ENCODE measurements at places on chromosomes 16 and 17.

DNA sequence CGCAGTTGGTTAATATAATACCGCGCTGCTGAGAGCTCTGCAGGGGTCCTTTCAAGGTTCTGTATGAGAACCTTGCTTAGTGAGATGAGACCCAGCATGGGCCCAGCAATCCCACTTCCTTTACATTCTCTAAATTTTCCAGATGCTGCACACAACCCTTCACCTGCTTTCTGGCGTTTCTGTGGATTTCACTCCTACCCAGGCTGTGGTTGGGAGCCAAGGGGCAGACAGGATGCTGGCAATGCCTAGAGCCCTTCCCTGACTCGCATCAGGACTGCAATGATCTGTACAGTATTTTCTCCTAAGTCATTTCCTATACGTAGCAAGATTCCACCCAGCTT is 10.1 kb upstream of the PIPOX start:
- DNase-seq = no peak

DNA sequence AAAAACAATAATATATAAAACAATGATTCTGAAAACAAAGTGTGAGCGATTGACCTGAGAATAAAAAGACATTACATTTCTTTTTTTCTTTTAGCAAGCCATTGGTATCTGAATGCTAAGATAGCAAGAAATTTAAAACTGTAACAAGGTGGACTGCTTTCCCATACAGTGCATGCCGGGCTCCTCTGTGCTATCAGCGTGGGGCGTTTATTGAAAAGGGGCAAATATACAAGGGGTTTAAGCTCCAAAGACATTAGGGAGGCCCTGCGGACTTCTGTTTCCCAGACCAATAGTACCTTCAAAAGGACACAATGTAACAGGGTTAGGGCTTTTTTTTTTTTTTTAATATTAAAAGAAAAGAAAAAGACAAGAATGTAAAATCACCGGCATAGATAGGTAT is 261.3 kb downstream of the ZFHX3 start:
- DNase-seq = no peak

GRCh38 chr16:83653785-83654184 is 154.0 kb upstream of the HSBP1 start:
- no peak for DNase-seq

GRCh38 chr16:15538507-15538906 is 104.1 kb downstream of the BMERB1 start:
- no peak for DNase-seq

DNA sequence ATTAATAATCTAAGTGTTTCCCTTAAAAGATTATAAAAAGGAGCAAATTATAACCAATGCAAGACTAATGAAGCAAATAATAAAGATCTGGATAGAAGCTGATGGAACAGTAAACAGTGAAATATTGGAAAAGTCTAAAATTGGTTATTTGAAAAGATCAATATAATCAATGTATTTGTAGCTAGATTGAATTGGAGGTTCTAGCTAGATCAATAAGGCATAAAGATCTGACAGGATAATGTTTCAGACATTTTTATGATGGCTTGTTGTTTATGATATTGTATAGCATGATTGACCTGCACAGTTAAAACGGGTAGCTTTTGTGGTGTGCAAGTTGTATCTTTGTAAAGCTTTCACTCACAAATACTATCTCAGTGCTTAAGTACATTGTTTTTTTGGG is 245.3 kb downstream of the BCAS3 start:
- no peak for DNase-seq

All from right forelimb (tissue), 1 donor.